ENCODE measurements at places on chromosomes 2 and 18. TPM values are rescaled to one million over a fixed set of nuclear protein-coding genes. Genes with fewer than 3 reads are reported as not detected.

Gene TMEM37
- under 0.01 TPM for total RNA-seq

Gene CYTIP
- 5.9 TPM for total RNA-seq

Gene KIF1A
- total RNA-seq: not detected

Gene SDC1
- 14.4 TPM for total RNA-seq
